ENCODE measurements at places on chromosomes 6 and 20.

DNA sequence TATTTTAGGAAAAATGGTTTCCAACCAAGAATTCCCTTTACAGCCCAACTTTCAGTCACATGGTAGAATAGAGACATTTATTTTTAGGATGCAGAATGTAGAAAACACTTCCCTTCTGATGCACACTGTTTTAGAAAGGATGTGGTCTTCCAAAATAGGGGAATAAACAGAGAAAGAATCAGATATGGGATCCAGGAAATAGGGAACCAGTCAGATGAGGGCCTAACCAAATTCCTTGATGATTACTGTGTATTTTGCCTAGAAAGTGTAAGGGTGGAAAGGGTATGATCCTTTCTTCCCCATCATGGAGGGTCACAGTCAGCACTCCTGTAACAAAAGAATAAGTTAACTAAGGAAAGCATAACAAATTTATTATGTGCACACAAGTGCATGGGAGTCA is 27.4 kb downstream of the SLX4IP start:
- no peak for DNase-seq

DNA sequence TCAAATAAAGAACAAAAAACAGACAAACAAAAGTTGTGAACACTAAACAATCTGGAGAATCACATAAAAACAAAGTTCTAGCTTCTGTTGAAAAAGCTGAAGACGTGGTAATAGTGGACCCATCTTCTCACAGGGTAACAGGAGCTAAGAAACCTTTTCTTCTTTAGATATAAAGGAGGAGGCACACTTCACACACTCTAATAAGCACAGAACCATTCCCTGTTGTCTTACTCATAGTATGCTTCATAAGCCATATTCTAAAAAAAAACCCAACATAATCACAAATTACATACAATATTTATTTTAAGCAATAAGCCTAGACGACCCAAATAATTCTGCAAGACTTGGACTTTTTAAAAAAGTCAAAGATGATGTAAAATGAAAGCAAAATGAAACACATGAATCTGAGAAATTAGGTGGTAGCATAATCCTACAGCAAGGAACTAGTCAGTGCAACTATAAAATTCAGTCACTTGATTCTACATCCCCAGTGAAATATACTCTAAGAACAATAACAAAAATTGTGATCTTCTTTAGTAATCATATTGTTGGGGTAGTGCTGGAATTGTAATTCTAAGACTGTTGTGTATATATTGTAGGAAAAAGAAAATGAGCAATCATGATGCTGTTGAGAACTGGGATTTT is 15.6 kb downstream of the SRPK1 start:
- DNase-seq: no peak

- no peak for DNase-seq
Observed at GRCh38 chr20:17884307-17885003, 84.1 kb downstream of the SNX5 start.

DNA sequence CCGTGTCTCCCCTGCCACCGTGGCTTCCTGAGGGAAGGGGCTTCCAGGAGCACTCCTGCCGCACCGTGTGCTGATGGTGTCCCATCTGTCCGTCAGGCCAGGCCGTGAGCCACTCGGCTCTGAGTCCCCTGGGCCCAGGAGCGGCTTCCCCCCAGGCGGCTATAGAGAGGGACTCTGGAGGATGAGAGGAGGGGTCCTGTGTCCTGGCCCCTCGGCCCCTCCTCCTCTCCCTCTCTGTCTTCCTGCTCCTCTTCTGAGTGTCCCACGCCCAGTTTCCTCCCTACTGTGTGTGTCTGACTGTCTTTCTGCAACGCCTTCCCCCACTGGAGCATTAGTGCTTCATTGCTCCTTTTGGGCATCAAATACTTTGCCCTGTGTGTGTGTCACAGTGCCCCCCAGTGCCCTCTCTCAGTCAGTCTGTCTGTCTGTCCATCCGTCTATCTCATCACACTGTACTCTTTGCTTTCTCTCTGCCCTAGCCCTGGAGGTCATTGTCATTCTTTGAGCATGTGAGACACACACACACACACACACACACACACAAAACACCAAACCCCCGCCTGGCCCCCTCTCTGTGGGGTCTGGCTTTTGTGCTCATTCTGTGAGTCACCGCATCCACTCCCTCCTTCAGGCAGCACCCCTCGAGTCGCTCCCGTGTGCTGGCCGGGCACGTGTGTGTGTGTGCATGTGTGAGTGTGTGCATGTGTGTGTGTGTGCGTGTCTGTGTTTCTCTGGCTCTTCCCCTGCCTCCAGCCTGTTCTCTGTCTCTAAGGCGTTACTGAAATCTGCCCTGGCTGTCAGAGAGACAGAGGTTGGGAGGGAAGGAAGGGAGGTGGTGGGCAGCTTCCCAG is 71.9 kb downstream of the SRC start:
- DNase-seq: no peak

DNA sequence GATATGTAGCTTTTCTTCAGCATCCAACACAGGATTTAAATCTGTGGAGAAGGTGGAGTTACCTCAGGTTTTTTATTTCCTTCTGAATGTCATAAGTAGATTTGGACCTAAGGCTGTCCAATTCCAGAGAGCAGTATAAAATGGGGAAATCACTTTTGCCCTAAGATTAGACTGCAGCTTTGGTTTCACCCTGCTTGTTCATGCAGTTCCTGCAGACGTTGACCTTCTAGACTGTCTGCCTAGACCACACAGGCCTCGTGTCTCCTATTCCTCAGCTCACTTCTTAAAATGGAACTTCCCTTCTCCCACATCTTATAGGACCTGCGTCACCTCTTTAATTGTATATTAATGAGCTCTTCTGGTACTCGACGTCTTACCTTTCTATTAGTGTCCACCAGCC is 26.0 kb upstream of the C6orf62 start:
- no peak for DNase-seq

Measured in NCI-H1092 (cell line).